NT2/D1 (cell line): ENCODE measurements at places on chromosomes 13 and 19.

GRCh38 chr13:27960362-27961226 is 8.5 kb downstream of the CDX2 start:
- no peak for DNase-seq

DNA sequence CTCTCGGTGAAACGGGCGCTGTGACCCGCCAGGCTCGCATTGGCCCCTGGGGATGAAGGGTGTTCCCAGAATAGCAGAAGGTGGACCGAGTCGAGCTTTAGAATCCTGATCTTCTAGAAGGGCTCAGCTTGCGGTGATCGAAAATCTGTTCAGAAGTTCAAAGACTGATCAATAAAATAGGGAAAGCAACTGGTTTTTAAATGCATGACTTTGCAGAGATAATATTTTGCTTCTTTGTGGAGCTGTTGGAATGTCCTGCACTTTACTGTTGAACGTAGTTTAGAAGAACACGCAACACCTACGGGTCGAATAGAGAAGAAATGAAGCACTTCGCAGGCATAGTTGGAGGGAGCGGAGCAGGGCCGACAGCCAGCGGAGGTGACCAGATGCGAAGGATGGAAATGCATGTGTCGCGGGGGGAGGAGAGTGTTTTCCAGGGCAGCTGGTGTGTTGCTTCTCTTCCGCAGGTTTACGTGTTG is 766 bp downstream of the CEBPG start:
- no peak for DNase-seq

- no peak for DNase-seq
These were observed 2.6 kb downstream of the MBNL2 start for GRCh38 chr13:97224544-97225300.

DNA sequence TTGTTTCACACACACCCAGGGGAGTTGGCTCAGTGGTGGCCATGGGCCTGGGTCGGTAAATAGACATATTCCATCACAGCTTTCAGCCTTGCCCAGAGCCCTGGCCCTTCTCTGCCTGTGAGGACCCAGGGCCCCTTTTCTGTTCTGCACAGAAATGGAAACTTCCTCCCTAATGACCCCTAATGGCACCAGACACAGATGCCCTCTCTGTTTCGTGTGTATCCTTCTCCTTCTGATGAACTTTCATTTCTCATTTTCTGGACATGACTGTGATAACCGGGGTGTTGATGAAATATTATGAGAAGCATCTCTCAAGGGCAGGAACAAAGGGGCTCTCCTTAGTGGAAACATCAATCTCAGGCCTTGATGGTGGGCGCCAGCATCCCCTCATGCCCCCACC is 12.8 kb downstream of the LILRA1 start:
- no peak for DNase-seq

GRCh38 chr19:32241306-32241705 is 104.1 kb upstream of the ZNF507 start:
- DNase-seq, result no peak

GRCh38 chr19:34298891-34299520 is 44.7 kb downstream of the GARRE1 start:
- DNase-seq, result no peak
